Ureter (tissue), 1 donor: ENCODE measurements at places on chromosomes 6 and 20. TPM values are rescaled to one million over a fixed set of nuclear protein-coding genes. Genes with fewer than 3 reads are reported as not detected.

DNA sequence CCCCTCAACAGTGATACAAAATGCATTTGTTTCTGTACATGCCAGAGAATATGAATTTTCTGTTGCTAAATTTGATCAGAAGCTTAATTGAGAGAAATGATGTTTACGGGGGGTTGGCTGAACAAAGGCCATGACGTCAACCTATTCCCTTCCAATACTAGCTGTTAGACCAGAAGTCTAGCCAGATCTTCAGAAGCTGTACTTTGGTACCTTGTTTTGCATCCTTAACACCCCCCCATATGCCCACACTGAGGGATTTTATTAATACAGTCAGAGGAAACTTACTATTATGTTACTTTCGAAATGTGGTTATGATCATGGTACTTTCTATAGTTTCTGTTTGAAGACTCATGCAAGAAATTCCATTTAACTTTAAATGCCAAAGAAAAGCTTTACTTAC is 3.1 kb downstream of the NCOA7 start:
- DNase-seq = no peak

DNA sequence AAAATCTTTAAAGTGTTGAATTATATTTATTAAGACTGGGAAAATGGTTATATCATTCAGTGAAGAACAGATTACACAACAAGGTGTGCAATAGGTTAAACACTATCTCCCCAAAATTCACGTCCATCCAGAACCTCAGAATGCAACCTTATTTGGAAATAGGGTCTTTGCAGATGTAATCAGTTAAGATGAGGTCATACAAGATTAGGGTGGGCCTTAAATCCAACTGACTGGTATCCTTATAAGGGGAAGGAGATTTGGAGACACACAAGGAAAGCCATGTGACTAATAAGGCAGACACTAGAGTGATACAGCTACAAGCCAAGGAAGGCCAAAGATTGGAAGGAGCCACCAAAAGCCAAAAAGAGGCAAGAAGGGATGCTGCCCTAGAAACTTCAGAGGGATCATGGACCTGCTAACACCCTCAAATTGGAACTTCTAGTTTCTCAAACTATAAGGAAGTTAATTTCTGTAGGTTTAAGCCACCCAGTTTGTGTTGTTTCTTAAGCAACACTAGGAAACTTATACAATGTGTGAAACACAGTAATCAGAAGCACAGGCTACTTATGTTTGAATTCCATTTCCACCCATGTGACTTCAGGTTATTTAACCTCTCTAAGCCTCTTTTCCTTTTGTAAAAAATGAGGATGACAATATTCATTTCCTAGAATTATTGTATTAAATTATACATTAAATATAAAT is 16.9 kb downstream of the ILRUN start:
- DNase-seq = no peak

GRCh38 chr20:15375836-15376235 is 1038.4 kb upstream of the FLRT3 start:
- no peak for DNase-seq

- DNase-seq = peak; percentile 40
Observed at GRCh38 chr6:169380493-169380892, 126.8 kb upstream of the THBS2 start.

DNA sequence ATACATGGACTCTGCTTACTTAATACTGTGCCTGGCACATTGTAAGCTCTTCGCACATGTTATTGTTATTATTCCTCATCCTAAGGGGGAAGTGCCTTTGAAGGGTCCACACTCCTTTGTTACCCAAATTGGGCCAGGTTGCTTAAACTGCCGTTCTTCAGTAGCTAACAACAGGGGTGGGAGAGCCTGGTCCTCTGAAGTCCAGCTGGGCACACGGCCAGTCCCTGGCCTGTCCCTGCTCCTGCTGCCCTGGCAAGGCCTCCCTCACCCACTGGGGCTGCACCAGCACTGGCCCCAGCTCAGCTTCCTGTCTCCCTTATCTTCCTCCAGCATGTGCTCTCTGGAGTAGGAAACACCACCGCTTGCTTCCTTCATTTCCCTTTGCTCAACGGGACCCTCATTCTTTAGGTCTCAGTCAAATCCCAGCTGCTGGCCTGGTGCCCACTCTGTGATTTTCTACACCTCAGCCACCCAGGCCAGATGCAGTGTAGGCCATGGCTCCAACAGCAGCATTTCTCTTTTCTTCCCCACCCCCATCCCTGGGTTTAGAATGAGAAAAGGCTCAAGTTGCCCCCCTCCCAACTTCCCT is 5.5 kb upstream of the PROCR start:
- no peak for DNase-seq

- DNase-seq = no peak
Observed at GRCh38 chr20:25030649-25031207, 27.2 kb downstream of the ACSS1 start.

DNA sequence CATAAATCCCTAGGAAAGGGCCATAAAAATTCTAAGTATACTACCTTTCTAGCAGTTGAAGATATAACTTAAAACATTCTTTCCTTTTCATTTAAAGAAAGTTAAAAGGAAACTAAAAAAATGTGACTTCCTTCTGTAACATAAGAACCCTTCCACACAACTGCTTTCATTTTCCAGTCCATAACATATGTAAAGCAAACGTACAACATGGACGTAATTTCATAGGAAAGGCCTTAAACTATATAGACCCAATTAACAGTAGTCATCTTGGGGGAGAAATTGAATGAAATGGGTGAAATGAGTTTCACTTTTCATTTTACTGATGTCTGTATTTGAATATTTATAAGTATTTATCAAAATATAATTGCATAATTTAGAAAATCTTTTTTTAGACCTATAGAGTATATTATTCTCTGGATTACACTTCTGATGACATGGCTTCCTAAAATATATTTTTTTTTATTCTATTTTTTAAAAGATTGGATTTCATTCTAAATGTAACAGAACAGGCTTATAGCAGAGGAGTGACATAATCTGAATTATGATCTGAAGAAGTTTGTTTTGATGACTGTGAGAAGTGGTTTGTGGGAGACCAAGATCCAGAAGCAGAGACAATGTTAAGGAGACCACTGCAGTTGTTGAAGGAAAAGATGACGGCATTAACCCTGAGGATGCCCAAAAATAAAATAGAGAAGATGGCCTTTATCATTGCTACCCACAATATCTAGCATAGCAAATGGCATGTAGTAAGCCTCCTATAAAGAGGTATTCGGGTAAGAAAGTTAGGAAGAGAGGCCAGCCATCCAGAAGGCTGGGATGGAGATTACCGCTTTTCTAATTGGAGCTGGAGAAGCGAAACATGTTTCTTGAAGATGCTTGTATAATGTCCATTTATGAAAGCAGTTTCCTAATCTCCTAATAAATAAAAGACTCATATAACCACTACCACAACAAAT is 260.4 kb downstream of the PTPRK start:
- no peak for DNase-seq

FAM83C gene
- 4.0 TPM for total RNA-seq

HAO1 gene
- total RNA-seq = not detected

IL17A gene
- not detected for total RNA-seq

DDO gene
- 0.42 TPM for total RNA-seq

SYNGAP1 gene
- total RNA-seq = 32.6 TPM

DPPA5 gene
- total RNA-seq = not detected
